ENCODE measurements at places on chromosomes 5 and 9. TPM values are rescaled to one million over a fixed set of nuclear protein-coding genes. Genes with fewer than 3 reads are reported as not detected.

Gene FOXD4L3
- total RNA-seq = not detected

Gene ECSCR
- total RNA-seq = not detected

Gene SV2C
- total RNA-seq = 0.02 TPM

Gene GCNT1
- 2.5 TPM for total RNA-seq

Gene STC2
- 47.5 TPM for total RNA-seq

Gene SARDH
- 0.15 TPM for total RNA-seq

Gene CHSY3
- 0.10 TPM for total RNA-seq

Gene RALGPS1
- 2.4 TPM for total RNA-seq

Gene GRIA1
- not detected for total RNA-seq

Gene NEURL1B
- total RNA-seq = 2.9 TPM

Gene TICAM2
- 1.3 TPM for total RNA-seq

Gene C1QTNF2
- total RNA-seq = not detected

Gene PTPDC1
- total RNA-seq = 4.7 TPM

Gene BAAT
- 0.57 TPM for total RNA-seq

Gene ALDH1A1
- 5,109 TPM for total RNA-seq

Gene FRMD3
- 4.9 TPM for total RNA-seq

Gene C5orf58
- total RNA-seq = not detected

Gene PLAC8L1
- not detected for total RNA-seq

Gene PALM2AKAP2
- 0.06 TPM for total RNA-seq

Gene CDH10
- total RNA-seq = 0.27 TPM

Gene CSF2
- 0.36 TPM for total RNA-seq

Gene PHF2
- 18.2 TPM for total RNA-seq

Gene SHOC1
- not detected for total RNA-seq

Gene PCDHGC3
- 6.3 TPM for total RNA-seq

Gene NUTM2F
- not detected for total RNA-seq

Gene TAF11L2
- total RNA-seq = not detected

Gene PTGS1
- total RNA-seq = 1.6 TPM

Gene SLC6A3
- total RNA-seq = 0.37 TPM

Gene ADCY2
- total RNA-seq = not detected

Gene GPR150
- 0.15 TPM for total RNA-seq

Gene RASEF
- 5.6 TPM for total RNA-seq

Gene NEUROG1
- total RNA-seq = not detected

Gene PRDM9
- total RNA-seq = not detected

Gene FGD3
- total RNA-seq = 0.36 TPM

Gene CATSPER3
- 0.40 TPM for total RNA-seq

Gene ARL14EPL
- not detected for total RNA-seq

Measured in A549 treated with ZK216348 at 1 μM for 4 hours (cell line).